ENCODE measurements at places on chromosomes 1 and 21.

DNA sequence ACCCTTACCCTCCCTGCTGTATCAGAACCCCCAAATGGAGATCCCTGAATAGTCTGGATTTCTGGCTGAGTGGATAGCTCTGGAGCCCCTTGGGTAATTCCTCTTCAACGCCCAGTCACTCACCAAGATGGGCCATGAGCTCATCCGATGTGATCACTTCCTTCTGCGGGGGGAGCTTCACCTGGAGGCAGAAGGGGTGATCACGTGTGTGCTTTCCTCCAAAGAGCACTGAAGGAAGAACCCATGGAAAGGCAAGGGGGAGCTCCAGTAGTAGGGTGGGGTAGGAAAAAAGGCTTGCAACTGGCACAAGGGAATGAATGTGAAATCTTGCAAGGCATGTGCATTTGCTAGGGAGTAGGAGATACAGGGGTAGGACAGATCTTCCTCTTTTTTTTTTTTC, 5.1 kb downstream of the MINDY1 start:
- DNase-seq, result no peak

GRCh38 chr1:178935610-178936009, 64.7 kb upstream of the ANGPTL1 start:
- DNase-seq, result no peak

GRCh38 chr1:195939844-195940243, 668.4 kb downstream of the KCNT2 start:
- no peak for DNase-seq

DNA sequence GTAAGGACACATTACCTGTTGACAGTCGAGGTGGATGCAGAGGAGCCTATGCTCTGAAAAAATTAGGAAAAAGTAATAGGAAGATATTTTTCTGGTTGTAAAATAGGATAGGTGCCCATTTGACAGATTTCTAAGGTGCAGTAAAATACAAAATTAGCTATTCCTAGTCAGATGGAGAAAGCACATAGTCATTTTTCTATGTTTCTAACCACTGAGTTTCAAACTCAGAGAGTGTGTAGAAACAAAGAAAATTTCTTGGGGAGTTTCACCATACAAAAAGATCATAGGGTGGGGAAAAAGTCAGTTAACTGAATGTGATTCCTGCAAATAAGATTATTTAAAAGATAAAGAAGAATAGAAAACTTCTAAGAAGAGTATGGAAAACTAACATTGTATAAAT, 666.9 kb downstream of the KCNT2 start:
- DNase-seq, result no peak

DNA sequence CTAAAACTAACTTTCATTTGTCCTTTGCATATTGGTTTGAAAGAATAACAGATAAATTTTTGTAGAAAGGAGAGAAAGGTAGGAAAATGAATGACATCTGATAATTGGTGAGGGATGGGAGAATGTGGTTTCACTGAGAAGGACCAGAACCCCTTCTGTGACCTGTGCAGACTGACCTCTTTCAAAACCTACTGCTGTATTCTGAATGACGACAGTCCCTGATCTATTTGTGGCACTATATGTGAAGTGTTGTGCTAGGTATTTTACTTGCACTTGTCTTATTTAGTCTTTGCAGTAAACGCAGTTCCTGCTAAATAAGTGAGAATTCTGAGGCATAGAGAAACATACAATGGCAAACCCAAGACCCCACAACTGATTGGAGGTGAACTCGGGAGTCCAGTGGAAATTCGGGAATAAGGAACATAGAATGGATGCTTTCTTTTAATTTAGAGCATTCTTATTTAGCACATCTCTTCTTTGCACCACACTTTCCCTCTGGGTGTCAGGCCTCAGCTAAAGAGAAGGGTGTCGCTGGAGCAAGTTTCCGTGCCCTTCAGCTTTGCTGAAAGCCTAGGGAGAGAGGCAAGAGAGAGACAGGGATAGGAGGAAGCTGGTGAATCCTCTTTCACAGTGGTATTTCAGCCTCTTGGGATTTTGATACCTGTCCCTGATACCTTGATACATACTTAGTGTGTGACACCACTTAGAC, 230.2 kb downstream of the PAPPA2 start:
- no peak for DNase-seq

DNA sequence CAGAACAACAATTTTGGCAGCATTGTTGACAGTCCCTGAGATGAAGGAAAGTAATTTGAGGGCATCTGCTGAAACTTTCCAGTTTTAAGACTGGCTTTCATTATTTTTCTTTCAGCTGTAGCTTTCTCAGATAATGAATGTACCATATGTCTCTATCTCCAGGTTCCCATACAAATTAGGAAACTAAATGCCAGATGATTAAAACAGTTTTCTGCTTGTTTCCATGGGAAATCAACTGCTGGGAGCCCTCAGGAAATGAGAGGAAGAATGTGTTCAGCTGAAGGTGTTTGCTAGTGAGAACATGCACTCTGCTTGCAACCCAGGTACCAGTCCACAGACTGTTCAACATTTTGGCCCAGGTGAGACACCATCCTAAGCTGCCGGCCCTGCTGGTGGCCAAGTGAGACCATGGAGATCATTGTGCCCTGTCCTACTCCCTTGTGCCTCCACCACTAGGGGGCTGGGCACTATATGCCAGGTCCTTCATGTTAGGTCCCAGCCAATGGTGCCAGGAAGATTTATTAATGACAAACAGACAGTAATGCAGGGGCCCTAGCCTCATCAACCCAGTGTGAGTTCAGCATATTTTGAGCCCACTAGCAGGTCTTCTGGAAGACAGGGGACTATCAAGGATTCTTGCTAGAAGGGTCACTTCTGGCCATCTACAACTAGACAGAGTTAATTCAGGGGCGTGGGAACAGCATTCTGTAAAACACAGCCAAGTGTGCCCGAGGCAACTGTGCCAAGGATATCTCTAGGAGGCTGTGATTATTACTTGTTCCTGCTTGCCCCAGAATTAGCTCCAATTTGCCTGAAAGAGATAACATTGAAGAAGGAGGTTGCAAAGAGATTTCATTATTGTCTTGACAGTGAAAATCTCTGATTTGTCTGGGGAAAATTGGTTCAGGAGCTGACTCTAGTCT, 17.0 kb upstream of the LRRC8C start:
- peak; percentile 65 for DNase-seq

DNA sequence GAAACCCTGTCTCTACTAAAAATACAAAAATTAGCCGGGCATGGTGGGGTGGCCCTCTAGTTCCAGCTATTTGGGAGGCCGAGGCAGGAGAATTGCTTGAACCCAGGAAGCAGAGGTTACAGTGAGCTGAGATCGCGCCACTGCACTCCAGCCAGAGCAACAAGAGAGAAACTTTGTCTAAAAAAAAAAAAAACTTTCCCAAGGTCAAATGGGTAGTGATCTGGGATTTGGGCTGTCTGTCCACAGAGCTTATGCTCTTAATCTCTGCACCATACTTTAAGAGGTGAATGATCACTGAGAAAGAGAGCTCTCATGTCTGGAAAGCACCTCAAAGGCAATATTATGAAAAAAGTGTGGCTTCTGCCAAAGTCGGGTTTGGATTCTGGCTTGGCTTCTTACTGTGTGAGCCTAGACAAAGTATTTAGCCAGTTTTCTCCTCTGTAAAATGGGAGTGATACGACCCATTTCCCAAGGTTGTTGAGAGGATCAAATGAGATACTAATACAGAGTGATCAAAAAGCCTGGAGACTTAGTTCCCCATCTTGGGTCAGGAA, 34.4 kb downstream of the ATP2B4 start:
- DNase-seq, result no peak

DNA sequence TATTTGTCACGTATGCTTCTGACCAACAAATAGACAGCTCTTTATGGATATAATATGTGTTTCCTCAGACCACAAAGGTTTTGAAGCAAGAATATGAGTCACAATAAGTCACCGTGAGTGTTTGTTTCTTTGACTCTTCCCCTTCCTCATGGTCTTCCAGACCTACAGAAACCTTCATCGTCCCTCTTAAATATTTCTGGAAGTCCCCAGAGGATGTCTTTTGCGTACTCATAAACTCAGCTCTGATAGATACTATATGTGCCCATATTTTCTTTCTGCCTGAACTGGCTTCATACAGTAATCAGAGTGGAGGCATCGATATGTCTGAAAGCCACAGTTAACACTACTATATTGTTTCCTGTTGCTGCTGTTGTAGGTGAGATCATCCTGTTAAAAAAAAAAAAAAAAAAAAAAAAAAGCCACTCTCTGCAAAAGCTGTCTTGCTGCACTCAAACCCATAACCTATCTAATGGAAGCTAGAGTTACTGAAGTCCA, 38.4 kb downstream of the ADAMTS1 start:
- DNase-seq, result no peak

- no peak for DNase-seq
Measured at GRCh38 chr1:212453156-212453857, 20.6 kb downstream of the NENF start.

DNA sequence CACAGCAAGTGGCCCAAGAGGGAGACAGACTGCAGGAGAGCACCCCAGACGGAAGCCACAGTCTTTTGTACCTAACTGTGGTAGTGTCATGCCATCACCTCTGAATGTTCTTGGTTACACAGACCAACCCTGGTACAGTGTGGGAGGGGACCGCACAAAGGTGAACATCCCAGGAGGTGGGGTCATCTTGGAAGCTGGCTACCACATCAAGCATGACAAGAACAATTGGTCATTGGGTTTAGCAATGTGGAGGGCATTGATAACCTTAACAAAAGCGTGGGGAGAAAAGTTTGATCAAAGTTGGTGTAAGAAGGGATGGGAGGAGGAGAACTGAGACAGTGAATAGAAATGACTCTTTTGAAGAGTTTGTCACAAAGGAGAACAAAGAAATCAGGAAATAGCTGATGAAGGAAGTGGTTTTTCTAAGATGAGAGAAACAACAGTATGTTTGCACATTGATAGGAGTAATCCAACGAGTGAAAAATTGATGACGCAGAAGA, 87.1 kb upstream of the CACNA1E start:
- DNase-seq, result no peak

- DNase-seq, result no peak
Measured at GRCh38 chr1:190322274-190322673, 155.4 kb downstream of the BRINP3 start.

- DNase-seq, result no peak
Measured at GRCh38 chr1:31511848-31512615, 64.3 kb upstream of the TINAGL1 start.

- DNase-seq, result peak; percentile 35
Measured at GRCh38 chr1:21149430-21149854, 27.3 kb downstream of the EIF4G3 start.

- no peak for DNase-seq
Measured at GRCh38 chr1:36865602-36865900, 168.8 kb downstream of the GRIK3 start.

- DNase-seq, result no peak
Measured at GRCh38 chr1:163874070-163874469, 552.3 kb downstream of the NUF2 start.

DNA sequence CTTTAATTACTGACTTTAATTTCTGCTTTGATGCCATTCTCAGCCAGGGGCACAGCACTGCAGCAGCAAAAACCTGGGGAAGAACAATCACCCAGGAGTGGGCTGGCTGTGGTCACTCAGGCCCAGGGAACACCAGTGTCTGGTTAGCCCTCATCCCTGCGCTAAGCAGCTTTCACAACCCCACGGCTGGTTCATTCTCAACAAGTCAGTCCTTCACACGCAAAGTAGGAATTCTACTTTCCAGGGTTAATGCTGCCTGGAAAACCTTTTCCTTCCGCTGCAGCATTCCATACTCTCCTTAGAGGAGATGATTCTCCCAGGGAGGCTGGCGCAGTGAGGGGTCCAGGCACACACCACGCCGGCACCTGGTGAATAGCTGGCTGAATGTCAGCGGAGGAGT, 24.3 kb upstream of the KCNE1 start:
- no peak for DNase-seq

DNA sequence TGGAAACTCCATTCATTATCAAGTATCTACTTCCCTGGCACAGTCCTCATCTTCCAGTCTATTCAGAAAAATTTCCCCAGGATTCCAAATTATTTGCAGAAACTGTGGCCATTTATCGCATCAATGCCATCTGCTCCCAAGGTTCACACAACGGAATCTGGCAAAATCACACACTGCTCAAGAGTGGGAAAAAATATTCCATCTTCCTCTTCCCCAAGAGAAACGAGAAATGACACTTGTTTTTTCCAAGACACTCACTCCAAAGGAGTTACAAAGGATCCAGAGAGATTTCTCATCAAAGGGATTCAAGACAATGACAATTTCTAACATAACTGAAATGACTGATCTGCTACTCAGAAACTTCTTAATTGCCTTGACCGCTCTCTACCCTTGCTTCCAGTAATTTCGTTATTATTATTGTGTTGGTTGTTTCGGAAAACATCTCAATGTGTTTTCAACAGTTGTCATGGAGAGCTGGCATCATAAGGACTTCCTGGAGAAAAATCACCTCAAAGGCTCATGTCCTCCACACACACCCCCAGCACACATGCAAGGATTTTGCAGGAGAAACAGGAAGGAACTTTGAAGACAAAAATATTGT, 128.0 kb downstream of the PSMG1 start:
- DNase-seq, result no peak

DNA sequence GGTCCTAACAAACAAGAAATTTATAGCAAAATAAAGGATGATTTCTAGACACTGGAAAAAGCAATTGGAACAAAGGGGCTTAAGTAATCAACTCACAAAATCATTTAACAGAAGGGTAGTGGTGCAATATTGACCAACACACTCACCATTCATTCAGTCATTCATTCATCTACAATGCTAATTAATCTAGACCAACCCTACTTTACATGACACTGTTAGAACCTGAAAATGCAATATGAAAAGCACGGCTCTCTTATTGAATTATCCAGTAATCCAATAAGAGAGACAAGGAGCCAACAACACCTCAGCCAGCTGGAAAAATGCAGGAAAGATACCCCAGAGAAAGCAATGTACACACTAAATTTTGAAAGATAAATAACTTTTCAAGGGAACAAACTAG, 310.8 kb upstream of the NR5A2 start:
- DNase-seq, result no peak

DNA sequence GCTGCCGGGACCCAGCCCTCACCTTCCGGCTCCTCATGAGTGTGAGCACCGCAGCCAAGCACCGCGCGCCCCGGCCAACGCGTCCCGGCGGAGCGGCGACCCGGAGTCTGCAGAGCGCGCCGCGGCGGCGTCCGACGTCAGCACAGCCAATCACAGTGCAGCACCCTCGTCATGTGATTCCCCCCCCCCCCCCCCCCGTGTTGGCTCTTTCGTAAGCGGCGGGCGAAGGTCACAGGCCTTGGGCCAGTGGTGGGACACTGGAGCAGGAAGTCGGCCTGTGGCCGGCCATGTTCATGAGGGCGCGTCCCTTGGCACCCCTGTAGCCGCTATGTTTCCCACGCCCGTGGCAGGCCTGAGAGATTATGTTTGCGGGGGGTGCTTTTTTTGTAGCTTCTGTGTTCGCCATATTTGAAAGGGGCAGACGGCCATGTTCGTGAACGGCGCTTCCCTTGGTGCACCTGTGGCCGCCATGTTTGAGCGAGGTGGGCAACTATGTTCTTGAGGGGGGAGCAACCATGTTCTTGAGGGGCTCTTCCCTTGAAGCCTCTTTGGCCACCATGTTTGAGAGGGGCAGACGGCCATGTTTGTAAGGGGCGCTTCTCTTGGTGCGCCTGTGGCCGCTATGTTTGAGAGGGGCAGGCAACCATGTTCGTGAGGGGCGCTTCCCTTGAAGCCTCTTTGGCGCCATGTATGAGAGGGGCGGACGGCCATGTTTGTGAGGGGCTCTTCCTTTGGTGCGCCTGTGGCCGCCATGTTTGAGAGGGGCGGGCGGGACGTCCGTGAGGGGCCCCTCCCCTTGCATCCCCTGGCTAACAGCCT, at the start of gene C1orf174:
Gene C1orf174, minus strand, starts transcription at position 123 of the 819 bp plus-strand sequence. Its CDS starts 86 bp downstream, at position 37.
- DNase-seq, result peak; percentile 99

Data from hematopoietic multipotent progenitor cell treated with erythropoietin and hydrocortisone succinate and interleukin-3 and kit ligand, for 8 days (in vitro differentiated cells).